CD4-positive, CD25-positive, alpha-beta regulatory T cell (primary cell): ENCODE measurements at places on chromosomes 12 and 14.

- peak; percentile 70 for DNase-seq
Observed at GRCh38 chr12:71636704-71637115, 26.9 kb downstream of the ZFC3H1 start.

- DNase-seq, result no peak
Observed at GRCh38 chr12:131912518-131913274, 16.4 kb upstream of the PUS1 start.

GRCh38 chr12:5437182-5437583 lies 5.3 kb downstream of the NTF3 start:
- DNase-seq, result no peak

DNA sequence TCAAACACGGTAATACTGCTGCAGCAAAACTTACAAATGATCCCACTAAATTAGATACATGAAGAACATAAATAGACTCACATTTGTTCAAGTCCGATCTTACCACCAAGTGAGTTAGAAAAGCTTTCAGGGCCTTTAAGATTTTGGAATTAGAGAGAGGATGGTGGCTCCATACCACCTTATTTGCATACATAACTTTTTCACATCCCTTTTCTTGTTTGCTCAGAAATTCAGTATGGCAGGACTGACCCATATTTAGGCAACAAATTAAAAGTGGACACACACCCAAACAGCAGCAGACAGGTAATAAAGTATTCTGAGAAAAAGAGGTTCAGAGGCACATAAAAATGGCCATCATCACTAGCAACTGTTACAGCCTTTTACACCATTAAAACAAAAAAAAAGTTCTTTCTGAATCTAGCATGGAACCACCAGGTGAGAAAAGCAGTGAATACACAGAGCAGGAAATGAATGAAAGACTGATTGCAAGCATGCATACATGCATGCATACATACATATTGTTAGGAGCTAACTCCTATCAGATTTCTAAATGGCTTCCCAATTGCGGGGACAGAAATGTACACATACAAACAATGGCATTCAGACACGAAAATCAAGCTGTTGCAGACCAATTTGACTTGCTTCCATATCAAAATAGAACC lies 23.3 kb downstream of the STXBP6 start:
- DNase-seq, result no peak

- DNase-seq, result no peak
Observed at GRCh38 chr12:115506822-115507559, 770.5 kb downstream of the MED13L start.

DNA sequence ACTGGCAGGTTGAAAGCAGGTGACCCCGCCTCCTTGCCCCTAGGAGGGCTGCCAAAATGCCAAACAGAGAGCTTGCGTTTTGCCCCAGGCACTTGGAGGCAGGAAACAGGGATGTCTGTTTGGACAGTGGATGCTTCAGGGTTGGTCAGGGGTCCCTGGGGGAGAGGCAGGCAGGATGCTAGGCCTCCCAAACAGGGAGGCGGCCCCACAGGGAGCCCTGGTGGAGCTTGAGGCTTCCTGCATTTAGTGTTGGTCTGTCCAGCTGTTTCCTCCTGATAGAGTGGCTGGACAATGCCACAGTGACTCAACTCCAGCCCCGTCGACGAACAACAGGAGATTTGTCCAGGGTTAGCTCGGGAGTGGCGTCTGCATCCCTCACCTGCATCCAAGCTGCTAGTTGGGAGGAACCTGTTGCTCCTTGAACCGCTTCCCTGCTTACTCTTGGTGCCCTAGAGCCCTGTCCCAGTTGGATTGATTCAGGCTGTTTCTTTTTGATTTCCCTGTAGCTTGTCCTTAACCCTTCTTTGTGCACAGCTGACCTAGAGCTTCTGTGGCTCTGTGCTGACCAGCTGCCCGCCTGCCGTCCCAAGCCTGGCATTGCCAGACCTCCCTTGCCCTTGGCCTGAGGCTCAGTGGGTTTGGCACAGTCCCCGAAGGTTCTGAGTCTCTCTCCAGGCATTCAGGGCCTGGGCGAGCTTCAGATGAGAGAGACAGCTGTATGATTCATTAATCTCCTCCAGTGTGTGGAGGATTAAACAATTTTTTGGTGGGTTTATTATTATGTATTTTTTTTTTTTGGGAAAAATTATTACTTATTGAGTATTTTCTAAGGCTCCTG lies 45.9 kb downstream of the TSPAN9 start:
- DNase-seq, result no peak

GRCh38 chr14:66624336-66624937 lies 116.5 kb downstream of the GPHN start:
- DNase-seq, result peak; percentile 29

- no peak for DNase-seq
Observed at GRCh38 chr12:66058554-66058953, 72.0 kb downstream of the LLPH start.

GRCh38 chr14:23379366-23380196 lies 2.7 kb downstream of the CMTM5 start:
- peak; percentile 67 for DNase-seq

GRCh38 chr12:65459545-65459944 lies 181.1 kb downstream of the MSRB3 start:
- no peak for DNase-seq

- peak; percentile 6 for DNase-seq
Observed at GRCh38 chr14:97219431-97220017, 422.3 kb downstream of the VRK1 start.

- DNase-seq, result no peak
Observed at GRCh38 chr14:28765831-28766468, 637 bp upstream of the FOXG1 start.

DNA sequence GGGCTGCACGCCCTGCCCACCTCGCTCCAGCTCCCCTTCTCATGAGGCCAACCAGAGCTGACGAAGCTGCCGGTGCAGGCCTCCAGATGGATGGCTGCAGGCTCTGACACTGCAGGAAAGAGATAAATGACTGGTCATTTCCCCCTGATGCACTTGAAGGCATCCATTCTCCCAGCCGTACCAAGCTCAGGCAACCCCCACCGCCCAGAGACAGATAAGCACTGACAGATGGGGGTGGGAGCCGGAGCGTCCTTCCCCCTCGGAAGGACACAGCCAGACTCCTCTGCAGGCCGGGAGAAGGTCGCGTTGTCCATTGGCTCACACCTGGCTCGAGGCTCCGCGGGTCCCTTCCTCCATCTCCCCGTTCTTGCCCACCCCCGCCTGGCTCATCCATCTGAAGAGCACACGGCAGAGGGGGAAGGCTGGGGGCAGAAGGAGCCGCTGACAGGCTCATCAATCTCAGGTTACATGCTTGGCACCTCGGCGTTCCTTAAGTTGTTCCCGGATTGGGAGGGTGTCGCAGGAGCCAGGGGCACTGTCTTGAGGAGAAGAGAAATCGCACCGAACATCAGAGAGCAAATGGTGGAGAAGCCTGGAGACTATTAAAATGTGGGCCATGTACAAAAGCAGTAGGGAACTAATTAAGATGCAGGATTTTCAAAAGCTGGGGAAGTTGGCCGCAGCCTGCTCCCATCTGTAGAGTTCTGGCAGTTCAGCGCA lies 151.6 kb downstream of the DPF3 start:
- DNase-seq, result no peak

DNA sequence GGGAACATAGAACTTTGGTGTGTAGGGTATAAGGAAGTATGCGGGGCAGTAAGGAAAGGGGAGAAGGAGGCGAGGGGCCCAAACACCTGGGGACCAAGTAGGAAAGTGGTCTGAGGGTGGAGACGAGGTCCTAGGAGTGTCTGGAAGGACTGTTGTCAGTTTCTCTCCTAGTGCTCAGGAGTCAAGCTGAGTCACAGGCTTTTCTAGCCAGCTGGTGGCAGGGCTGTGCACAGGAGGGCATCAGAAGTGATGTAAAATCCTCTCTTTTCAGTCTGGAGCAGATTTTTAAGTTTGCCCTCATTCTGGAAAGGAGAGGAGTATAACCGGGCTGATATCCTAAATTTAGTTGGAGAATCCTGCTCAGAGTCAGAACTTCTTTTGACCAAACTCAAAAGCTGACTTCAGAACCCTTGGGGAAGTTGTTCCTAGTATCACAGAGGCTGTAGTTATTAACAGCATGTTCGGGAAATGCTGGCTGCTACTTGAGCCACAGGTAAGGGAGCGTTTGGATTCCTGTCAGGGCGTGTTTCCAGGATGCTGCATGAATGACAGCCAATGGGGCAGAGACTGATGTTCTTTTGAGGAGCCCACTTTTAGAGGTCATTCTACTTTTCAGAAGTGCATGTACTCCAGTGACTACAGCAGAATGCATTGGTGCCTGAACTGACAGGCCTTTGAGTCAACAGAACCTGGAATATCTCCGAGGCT lies 19.3 kb downstream of the ZNF664 start:
- DNase-seq, result no peak

DNA sequence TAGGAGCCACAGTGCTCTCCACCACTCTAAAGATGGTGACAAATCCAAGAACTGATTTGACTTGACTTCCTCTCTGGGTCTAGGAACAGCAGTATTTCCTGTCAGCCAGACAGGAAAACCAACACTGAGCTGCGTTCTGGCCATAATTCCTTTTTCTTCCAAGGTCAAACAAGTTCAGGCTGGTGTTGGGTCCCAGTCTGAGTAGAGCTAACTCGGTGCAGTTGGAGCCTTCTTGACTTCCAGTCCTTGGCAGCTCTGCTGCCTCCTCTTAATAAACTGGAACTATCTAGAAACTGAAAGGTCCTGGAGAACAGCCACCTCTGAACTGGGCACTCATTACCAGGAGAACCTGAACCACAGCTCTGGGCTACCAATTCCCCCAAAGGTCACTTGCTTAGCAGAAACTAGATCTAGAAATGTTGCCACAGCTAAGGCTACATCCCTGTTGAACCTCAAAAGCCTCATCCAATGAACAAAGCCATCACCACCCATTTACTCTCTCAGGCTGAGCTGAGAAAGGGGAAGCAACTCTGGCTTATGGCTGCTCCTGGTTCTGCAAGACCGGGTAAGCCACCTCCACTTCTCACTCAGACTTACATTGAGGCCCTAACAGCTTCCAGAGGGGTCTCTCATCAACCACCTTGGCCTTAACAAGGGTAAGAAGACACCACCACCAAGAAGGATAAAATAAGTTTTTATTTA lies 27.7 kb downstream of the MAX start:
- no peak for DNase-seq

GRCh38 chr12:132182711-132183365 lies 38.6 kb downstream of the NOC4L start:
- DNase-seq, result no peak

GRCh38 chr12:58342736-58343135 lies 401.4 kb downstream of the ATP23 start:
- no peak for DNase-seq

DNA sequence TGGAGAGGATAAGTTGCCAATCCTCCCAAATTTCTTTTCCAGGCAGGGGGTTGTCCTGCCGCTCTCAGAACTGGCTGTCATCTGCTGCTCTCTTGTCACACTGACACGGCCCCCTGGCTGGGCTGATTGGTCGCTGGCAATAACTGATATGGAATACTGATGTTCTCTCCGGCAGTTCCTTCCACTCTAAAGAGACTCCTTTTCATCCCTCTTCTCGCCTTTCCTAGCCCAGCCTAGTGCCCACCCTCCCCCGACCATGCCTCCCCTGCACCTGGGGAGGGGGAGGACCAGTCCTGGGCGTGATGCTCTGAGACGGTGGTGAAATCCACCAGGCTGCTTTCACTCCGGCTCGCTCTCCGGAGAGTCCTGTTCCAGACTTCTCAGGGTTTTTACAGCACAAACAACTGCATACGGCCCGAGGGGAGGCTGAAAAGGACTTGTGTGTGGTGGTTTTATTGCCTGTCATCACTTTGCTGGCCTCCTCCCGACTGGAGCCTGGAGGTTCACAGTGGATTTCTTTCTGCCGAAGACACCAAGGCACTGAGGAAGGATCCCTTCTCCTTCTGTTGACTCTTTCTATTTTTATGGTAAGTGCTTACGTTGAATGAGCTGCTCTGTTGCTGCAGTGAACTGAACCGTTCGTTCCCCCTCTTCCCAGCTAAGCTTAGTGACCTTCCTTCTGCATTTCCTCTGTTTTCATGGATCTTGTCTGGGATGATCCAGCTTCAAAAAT lies at the start of gene ANO4:
Gene ANO4, plus strand, starts transcription at position 336 of the 733 bp plus-strand sequence. CDS start 107,010 bp downstream, outside the sequence.
- DNase-seq, result no peak

DNA sequence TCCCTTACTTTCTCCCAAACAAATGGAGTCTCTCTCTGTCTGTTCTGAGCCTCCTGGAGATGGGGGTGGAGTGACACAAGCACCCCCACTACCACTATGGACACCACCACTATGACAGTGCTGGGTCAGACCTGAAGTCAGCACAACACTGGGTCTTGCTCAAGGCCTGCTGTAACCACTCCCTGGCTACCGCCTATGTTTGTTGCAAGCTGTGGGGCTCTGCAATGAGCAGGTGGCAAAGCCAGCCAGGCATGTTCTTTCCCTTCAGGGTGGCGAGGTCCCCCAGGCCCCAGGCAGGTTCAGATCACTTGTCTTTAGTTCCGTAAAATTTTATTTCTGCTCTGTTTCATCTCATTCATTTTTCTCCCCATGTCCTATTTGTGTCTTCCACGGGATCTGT lies 349.8 kb downstream of the TMEM121 start:
- DNase-seq, result no peak

DNA sequence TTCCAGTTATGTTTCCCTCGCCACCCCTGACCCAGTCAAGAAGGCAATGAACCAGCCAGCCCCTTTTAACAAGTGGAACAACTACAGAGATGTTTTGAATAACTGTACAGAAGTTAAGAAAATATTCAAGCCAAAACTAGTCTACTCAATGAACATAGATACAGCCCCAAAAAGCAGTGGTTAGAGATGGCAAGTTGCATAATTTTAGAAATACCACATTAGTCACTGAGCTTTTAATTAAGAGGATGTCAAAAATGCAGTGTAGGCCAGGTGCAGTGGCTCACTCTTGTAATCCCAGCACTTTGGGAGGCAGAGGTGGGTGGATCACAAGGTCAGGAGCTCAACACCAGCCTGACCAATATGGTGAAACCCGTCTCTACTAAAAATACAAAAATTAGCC lies 27.2 kb downstream of the PROX2 start:
- no peak for DNase-seq

DNA sequence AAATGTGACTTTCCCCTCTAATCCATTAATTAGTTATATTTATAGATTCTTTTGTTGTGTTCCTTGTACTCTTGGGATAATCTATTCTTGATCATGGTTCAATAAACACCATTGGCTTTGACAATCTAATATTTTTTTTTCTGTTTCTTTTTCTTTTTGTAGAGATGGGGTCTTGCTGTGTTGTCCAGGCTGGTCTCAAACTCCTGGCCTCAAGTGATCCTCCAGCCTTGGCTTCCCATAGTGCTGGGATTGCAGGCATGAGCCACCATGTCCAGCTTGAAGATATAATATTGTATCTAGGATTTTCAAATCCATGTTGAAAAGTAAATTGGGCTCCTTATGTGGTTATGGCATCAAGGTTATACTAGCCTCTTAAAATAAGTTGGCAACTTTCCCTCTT lies 6.2 kb downstream of the DNAL1 start:
- DNase-seq, result no peak
